ENCODE measurements at places on chromosomes 12 and 14.

- DNase-seq, result no peak
These were observed 83.6 kb downstream of the KSR2 start for GRCh38 chr12:117885211-117885610.

GRCh38 chr14:102594514-102595175 lies 2.2 kb downstream of the RCOR1 start:
- peak; percentile 59 for DNase-seq

GRCh38 chr12:3122841-3123678 lies 45.9 kb downstream of the TSPAN9 start:
- DNase-seq, result peak; percentile 90

DNA sequence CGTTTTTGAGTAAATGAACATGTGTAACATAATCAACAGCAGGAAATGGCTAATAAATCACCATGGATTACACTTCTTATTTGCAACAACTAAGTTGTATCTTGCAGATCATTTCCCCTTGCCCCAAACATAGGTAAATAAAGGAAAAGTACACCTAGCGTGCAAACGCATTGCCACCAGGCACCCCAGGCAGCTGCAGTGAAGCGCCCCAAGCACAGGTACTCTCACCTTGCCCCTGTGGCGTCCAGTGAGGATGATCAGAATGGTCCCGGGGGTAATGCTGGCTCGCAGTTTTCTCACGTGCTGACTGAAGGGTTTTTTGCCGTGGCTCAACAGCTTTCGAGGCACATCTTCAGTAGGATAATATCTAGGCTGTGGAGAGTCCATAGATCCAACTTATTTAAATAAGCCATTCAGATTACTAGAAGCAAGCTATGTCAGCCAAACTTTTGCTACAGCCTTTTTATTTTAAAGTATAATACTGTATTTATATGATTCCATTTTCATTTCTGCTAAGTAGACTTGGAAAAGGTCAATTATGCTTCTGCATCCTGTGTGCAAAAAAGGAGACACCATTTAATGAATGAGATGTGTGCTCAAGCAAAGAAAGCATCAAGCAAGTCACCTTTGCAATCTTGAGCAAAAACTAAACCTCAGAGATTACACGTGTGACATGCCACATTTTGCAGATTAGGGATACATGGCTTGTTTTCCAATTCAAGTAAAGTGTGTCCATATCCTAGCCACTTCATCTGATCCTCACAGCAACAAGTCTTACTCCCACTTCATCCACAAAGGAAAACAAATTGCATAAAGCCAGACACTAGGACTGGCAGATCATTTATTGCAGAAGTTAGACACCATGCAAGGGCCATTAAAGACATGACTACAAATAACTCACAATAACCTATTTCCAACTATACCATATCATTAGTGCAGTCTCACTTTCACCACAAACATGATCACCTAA lies 2.6 kb downstream of the RPL6 start:
- DNase-seq, result no peak

DNA sequence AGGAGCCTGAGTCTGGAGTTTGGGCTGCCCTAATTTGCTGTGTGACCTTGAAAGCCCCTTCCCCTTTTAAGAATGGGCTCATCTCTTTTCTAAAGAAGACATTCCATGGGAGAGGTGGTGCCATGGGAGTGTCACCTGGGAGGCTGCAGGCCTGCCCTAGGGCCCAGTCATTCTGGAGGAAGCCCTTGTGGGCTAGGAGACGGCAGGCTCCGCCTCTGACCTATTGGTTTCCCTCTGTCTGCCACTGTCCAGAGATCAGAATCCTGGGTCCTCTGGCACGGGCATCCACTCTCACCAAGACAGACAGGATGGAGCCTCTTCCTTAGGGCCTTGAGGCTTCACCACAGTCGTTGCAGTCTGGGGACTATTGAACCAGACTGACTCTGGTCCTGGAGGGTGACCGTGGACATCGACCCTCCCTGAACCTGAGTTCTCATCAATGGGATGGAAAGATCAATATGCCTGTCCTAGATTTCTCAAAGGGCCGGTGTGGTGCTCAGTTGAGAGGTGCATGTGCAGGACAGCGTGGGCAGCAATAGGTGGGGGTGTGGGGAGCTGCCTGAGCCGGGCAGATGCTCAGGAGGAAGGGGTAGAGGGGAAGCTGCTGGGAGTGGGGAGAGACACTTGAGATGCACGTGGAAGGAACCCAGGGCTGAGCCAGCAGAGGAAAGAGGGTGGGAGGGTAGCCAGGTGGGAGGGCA lies 12.2 kb upstream of the CLMN start:
- no peak for DNase-seq
